ENCODE measurements at places on chromosomes 1 and 21. TPM values are rescaled to one million over a fixed set of nuclear protein-coding genes. Genes with fewer than 3 reads are reported as not detected.

DNA sequence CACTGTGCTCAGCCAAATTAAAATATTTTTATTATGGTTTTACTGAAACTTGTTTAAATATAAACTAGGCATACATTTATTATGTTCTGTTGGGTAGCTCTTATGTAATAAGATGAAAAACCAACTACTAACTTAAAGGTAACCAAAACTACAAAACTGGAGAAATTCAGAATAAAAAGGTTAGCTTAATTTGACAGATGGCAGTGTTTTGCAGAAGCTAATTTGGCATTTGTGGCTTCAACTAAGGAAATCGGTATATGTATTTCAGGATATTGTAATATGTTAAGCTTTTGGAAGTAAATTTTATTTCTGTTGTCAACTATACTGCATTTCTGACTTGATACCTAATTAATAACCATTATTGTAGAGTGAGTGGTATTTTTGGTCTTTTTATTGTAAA is 18.8 kb downstream of the USP25 start:
- H3K27me3 ChIP-seq: no peaks in the 10 kb centered on the region
- H3K4me1 ChIP-seq: peaks cover 66% of the 10 kb centered on the region
- no peaks in the 10 kb centered on the region for H3K36me3 ChIP-seq
- H3K4me3 ChIP-seq: no peak overlapping the region
- H3K27ac ChIP-seq: no peak overlapping the region

The TDRD5 gene
- total RNA-seq: 0.72 TPM

DNA sequence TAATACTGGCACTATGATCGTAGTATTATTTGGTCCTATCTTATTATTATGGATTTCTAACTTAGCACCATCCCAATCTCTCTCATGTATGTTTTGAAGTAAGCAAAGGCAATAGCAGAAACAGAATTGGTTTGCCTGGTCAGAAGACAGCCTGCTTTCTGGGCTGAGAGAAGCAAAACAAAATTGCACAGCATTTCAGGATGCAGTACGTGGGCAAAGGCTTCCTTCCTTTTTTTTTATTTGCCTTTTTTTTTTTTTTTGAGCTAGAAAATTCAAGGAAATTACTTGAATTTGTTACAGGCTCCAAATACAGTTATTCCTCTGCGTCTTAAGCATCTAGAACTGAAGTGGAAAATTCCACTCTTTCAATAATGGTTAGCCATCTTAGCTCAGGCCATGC is 8.8 kb downstream of the CDA start:
- no peak for DNase-seq
- no peak overlapping the region for H3K27ac ChIP-seq
- H3K36me3 ChIP-seq: no peaks in the 10 kb centered on the region
- no peaks in the 10 kb centered on the region for H3K27me3 ChIP-seq
- no peak overlapping the region for H3K4me3 ChIP-seq

- H3K4me1 ChIP-seq: no peaks in the 10 kb centered on the region
- H3K27me3 ChIP-seq: no peaks in the 10 kb centered on the region
- H3K27ac ChIP-seq: peak overlapping the region; percentile 60
- H3K4me3 ChIP-seq: no peak overlapping the region
Measured at GRCh38 chr1:243495442-243496186, 239.8 kb downstream of the SDCCAG8 start.

The MTR gene
- 21.6 TPM for total RNA-seq

The HES3 gene
- not detected for total RNA-seq

DNA sequence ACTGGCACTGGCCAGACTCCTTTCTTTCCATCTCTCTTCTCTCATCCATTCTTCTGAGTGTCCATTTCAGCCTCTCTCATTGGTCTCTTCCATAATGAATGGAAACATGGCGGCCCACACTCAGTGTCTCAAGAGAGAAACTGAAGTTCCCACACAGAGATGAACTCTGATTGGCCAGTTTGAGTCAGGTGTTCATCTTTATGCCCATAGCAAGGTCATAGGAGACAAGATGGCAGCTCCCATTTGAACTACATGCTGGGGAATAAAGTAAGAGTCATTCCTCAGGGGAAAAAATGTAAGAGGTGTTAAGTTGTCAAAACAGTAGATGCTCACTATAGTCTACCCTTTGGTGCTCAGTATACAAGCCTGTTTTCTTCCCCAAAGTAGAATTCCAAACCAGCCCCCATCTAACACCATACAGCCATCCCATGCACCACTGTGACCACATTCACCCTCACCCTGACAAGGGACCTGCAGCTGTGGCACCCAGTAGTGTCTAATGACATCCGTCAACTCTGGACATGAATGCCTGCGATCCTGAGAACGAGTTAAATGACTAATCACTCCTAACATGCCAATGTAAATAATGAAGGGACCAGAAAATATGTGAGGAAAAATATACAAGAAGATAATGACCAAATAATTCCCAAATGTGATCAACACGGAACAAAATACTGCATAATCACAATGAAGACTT is 12.4 kb downstream of the CDA start:
- no peak overlapping the region for H3K27ac ChIP-seq
- H3K4me3 ChIP-seq: no peak overlapping the region
- no peaks in the 10 kb centered on the region for H3K27me3 ChIP-seq
- H3K4me1 ChIP-seq: no peaks in the 10 kb centered on the region
- DNase-seq: no peak
- H3K36me3 ChIP-seq: no peaks in the 10 kb centered on the region

GRCh38 chr1:35261412-35262120 is 6.9 kb upstream of the ZMYM4 start:
- H3K27me3 ChIP-seq: no peaks in the 10 kb centered on the region
- no peaks in the 10 kb centered on the region for H3K36me3 ChIP-seq
- H3K4me1 ChIP-seq: no peaks in the 10 kb centered on the region
- H3K4me3 ChIP-seq: no peak overlapping the region
- no peak overlapping the region for H3K27ac ChIP-seq

- H3K4me3 ChIP-seq: no peak overlapping the region
- no peak for DNase-seq
Measured at GRCh38 chr1:239719642-239720258, 333.4 kb downstream of the CHRM3 start.

The NBPF6 gene
- not detected for total RNA-seq

GRCh38 chr1:216246577-216247203 is 176.6 kb downstream of the USH2A start:
- H3K27ac ChIP-seq: no peak overlapping the region
- H3K4me1 ChIP-seq: no peaks in the 10 kb centered on the region
- H3K27me3 ChIP-seq: no peaks in the 10 kb centered on the region
- no peak for DNase-seq
- no peak overlapping the region for H3K4me3 ChIP-seq

- H3K36me3 ChIP-seq: peaks cover 32% of the 10 kb centered on the region
- no peak overlapping the region for H3K4me3 ChIP-seq
- peak overlapping the region; percentile 91 for H3K27ac ChIP-seq
Measured at GRCh38 chr1:16143005-16143565, 12.8 kb downstream of the EPHA2 start.

DNA sequence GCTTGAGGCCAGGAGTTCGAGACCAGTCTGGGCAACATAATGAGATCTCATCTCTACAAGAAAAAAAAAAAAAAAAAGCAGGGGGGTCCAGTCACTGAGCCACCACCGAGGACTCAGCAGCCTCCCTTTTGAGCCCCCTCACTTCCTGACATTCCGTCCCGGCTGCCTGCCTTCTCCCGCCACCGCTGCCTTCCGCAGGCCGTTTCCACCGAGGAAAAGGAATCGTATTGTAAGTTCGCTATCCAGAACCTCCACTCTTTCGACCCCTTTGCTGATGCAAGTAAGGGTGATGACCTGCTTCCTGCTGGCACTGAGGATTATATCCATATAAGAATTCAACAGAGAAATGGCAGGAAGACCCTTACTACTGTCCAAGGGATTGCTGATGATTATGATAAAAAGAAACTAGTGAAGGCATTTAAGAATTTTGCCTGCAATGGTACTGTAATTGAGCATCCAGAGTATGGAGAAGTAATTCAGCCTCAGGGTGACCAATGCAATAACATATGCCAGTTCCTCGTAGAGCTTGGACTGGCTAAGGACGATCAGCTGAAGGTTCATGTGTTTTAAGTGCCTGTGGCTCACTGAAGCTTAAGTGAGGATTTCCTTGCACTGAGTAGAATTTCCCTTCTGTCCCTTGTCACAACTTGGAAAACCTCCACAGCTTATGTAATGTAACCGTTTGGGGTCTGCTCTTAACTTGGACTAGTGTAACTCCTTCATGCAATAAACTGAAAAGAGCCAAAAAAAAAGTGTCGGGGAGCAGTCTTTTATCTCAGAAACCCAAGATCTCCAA is 55.6 kb downstream of the GLUL start:
- no peak for DNase-seq
- no peaks in the 10 kb centered on the region for H3K27me3 ChIP-seq
- peaks cover 14% of the 10 kb centered on the region for H3K4me1 ChIP-seq
- no peak overlapping the region for H3K4me3 ChIP-seq
- no peaks in the 10 kb centered on the region for H3K36me3 ChIP-seq
- no peak overlapping the region for H3K27ac ChIP-seq

DNA sequence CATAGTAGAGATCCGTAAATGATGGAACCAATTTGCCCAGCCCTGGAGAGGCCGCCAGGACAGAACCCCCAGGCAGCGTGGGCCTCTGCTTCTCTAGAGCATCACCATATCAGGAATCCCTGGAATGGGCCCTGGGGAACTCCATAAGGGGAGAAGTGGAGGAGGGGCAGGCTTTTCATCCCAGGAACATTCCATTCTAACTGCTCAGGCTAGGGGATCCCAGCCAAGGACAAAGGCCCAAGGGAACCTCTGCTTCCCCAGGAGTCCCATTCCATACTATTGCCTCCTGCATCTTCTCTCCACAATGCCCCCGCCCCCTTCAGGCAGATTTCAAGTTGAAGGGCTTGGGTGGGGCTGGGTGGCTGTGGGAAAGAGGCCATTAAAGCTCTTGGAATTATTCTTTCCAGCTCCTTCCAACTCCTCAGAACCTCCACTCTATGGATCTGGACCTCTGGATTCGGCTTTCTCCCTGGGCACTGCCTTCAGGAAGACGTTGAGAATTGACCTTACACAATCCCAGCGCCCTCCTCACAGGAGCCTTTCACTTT is 6.0 kb downstream of the TRNP1 start:
- peaks cover 18% of the 10 kb centered on the region for H3K27me3 ChIP-seq
- peaks cover 100% of the 10 kb centered on the region for H3K4me1 ChIP-seq
- H3K36me3 ChIP-seq: peaks cover 23% of the 10 kb centered on the region

GRCh38 chr1:54944610-54945392 is 35.6 kb upstream of the TMEM61 start:
- no peak for DNase-seq
- peak overlapping the region; percentile 56 for H3K27ac ChIP-seq
- no peak overlapping the region for H3K4me3 ChIP-seq
- no peaks in the 10 kb centered on the region for H3K36me3 ChIP-seq
- H3K4me1 ChIP-seq: peaks cover 28% of the 10 kb centered on the region

- H3K27ac ChIP-seq: no peak overlapping the region
- no peaks in the 10 kb centered on the region for H3K4me1 ChIP-seq
- no peak overlapping the region for H3K4me3 ChIP-seq
- no peaks in the 10 kb centered on the region for H3K27me3 ChIP-seq
- no peaks in the 10 kb centered on the region for H3K36me3 ChIP-seq
- DNase-seq: no peak
Measured at GRCh38 chr1:218811497-218811896, 362.2 kb upstream of the LYPLAL1 start.

- peaks cover 62% of the 10 kb centered on the region for H3K27me3 ChIP-seq
- H3K4me3 ChIP-seq: peak overlapping the region; percentile 27
- no peak overlapping the region for H3K27ac ChIP-seq
Measured at GRCh38 chr1:160070243-160071163, 543 bp upstream of the KCNJ10 start.

GRCh38 chr1:9801909-9802308 is 21.9 kb downstream of the CLSTN1 start:
- no peaks in the 10 kb centered on the region for H3K27me3 ChIP-seq
- no peak overlapping the region for H3K27ac ChIP-seq
- H3K4me3 ChIP-seq: no peak overlapping the region
- H3K4me1 ChIP-seq: peaks cover 14% of the 10 kb centered on the region
- no peak for DNase-seq

The GRIK1 gene
- not detected for total RNA-seq

- no peaks in the 10 kb centered on the region for H3K36me3 ChIP-seq
- H3K4me3 ChIP-seq: no peak overlapping the region
- H3K4me1 ChIP-seq: no peaks in the 10 kb centered on the region
- no peak for DNase-seq
Measured at GRCh38 chr21:14318578-14318977, 64.4 kb downstream of the HSPA13 start.

DNA sequence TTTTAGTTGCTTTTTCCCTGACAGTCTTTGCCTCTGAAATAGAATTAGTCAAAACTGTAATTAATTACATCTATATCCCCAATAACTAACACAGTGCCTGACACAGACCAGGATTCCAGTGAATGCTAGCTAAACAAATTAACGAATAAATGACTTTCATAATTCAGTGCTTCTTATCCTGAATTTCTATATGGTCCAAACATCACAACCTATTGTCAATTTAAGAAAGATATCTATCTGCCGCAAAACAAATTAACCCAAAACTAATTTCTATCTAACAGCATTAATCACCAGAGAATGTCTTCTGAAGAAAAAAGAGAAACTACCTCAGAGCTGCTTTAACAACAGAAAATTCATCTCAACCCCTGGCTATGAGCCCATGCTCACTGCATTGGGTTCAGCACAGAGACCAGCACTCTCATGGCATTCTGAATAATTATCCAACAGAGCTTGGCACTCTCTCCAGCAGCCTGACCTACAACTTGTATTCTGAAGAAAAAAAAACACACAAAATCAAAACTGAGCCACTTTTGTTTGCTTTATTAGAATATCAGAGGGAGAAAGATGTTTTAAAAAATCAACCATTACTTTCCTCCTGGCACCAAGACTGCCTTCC is 547.3 kb upstream of the BEND5 start:
- H3K27me3 ChIP-seq: no peaks in the 10 kb centered on the region
- no peak overlapping the region for H3K4me3 ChIP-seq
- no peak for DNase-seq
- no peaks in the 10 kb centered on the region for H3K36me3 ChIP-seq
- no peak overlapping the region for H3K27ac ChIP-seq

GRCh38 chr1:246162560-246162959 is 344.5 kb downstream of the SMYD3 start:
- no peaks in the 10 kb centered on the region for H3K27me3 ChIP-seq
- no peak for DNase-seq
- no peaks in the 10 kb centered on the region for H3K36me3 ChIP-seq
- H3K4me1 ChIP-seq: peaks cover 14% of the 10 kb centered on the region
- H3K4me3 ChIP-seq: no peak overlapping the region
- no peak overlapping the region for H3K27ac ChIP-seq

The CD1B gene
- total RNA-seq: not detected

DNA sequence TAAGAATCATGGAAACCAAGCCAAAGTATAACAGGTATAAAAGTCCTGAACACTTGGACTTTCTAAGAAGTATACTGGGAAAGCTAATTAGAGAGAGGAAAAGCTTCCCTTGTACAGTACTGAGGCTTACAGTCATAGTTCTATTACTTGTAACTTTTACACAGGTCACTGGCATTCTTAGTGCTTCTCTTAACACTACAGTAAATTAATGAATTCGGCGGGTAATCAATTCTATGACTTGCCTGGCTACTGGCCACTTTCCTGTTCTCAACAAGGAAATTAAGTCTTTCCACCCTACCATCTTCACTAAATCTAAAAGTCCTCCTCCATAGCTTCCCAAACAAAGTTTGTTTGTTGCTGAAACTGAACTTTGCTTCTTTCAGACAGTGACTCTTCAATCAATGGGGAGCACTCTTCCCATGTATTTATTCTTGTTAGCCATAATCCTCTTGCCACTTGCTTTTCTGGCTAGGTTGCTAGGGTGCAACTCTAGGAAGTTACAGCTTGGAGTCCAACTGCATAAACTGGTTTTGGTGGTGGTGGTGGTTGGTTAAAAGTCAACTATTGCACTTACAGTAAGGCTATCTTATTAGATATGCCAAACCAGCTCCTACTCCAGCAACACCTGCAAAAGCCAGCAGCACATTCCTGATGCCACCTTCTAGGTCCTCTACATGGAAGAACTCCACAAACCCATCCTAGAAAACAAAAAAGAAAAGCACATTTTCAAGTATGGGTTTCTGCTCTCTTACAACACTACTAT is 2.4 kb downstream of the MCL1 start:
- DNase-seq: no peak
- H3K4me1 ChIP-seq: peaks cover 65% of the 10 kb centered on the region
- H3K4me3 ChIP-seq: peak overlapping the region; percentile 99
- H3K36me3 ChIP-seq: peaks cover 40% of the 10 kb centered on the region

All from esophagus squamous epithelium (tissue), 5 donors.